ENCODE measurements at places on chromosomes 6 and 20. TPM values are rescaled to one million over a fixed set of nuclear protein-coding genes. Genes with fewer than 3 reads are reported as not detected.

GRCh38 chr6:21596145-21596948 is 2.8 kb downstream of the SOX4 start:
- H3K27ac ChIP-seq = peak overlapping the region; percentile 90
- no peaks in the 10 kb centered on the region for H3K27me3 ChIP-seq
- DNase-seq = peak; percentile 50
- peaks cover 4% of the 10 kb centered on the region for H3K4me1 ChIP-seq
- peak overlapping the region; percentile 84 for H3K4me3 ChIP-seq

DNA sequence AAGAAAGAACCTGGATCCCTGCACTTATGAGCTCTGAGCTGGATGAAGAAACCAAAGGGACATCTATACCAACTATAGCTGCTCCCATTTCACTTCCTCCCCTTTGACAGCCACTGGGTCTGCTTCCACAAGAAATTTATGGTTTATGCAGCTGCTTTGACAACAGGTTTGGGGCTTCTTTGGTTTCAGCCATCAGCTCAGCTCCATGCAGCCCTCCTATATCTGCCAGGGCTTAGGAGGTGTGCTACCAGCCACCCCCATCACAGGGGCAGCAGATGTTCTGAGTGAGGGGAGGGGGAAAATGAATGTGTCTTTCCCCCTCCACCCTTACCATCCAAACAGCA is 29.2 kb upstream of the PKHD1 start:
- no peaks in the 10 kb centered on the region for H3K27me3 ChIP-seq
- DNase-seq = no peak
- no peak overlapping the region for H3K4me3 ChIP-seq
- no peak overlapping the region for H3K27ac ChIP-seq

DNA sequence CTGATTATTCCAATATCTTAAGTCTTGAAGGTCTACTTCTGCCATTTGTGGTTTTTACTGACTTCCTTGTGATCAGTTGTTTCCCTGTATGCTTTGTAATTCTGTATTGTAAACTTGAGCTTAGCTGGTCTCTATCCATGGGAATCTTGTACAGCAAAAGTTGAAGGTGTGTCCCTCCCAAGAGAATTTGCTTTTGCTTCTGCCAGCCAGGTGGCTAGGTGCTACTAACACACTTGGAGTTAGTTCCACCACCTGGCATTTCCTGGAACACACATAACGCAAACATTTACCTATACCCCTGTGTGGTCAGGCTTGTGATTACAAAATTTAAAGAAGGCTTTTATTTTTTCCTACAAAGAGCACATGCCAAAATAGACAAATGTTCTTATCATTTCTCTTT is 141.2 kb downstream of the GRM4 start:
- H3K4me3 ChIP-seq = no peak overlapping the region
- no peaks in the 10 kb centered on the region for H3K4me1 ChIP-seq
- no peak for DNase-seq
- no peak overlapping the region for H3K27ac ChIP-seq
- peaks cover 40% of the 10 kb centered on the region for H3K27me3 ChIP-seq
- no peaks in the 10 kb centered on the region for H3K36me3 ChIP-seq

- H3K27ac ChIP-seq = no peak overlapping the region
- H3K36me3 ChIP-seq = no peaks in the 10 kb centered on the region
- DNase-seq = no peak
These were observed 45.2 kb upstream of the OSTM1 start for GRCh38 chr6:108119769-108120141.

Gene GTPBP2
- 34.2 TPM for total RNA-seq

Gene GLO1
- 111 TPM for total RNA-seq

GRCh38 chr6:104633125-104633524 is 226.6 kb downstream of the HACE1 start:
- DNase-seq = no peak
- no peak overlapping the region for H3K4me3 ChIP-seq
- no peaks in the 10 kb centered on the region for H3K27me3 ChIP-seq
- no peak overlapping the region for H3K27ac ChIP-seq
- H3K4me1 ChIP-seq = no peaks in the 10 kb centered on the region

DNA sequence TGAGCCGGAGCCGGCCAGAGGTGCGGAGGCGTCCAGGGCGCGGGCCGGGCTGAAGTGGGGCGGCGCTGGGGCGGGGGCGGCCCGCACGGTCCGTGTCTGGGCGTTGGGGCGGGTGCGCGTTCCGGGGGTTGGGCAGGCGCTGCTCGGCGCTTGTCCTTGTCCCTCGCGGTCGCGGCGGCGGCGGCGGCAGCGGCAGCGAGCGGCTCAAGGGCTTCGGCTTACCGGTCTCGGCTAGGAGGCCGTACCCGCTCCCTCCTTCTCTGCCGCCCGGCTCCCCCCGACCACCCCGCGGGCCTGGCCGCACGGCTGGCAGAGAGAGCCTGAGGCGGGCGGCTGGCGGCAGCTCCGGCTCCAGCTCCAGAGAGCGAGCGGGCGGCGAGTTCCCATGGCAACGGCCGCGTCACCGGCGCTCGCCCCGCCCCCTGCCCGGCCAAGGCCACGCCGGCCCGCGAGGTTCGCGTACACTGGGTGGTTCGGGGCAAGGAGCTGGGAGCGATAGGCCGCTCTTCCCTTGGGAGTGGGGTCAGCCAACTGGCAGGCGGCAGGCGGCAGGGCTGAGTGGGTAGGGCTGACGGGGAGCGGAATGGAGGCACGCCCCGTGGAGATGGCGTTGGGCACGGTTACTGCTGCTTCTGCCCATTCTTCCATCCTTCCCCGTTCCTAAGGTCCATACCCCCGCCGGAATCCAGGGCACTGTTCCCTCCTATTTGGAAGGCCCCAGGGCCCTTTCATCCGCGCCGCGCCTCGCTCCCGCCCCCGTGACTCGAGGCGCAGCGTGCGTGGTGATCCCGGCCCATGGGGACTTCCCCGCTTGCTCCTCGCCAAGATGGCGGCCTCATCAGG is at the start of gene LRRC73:
LRRC73 (minus strand) TSS at position 363 of the 843 bp plus-strand sequence. CDS start 561 bp downstream, outside the sequence.
- no peaks in the 10 kb centered on the region for H3K27me3 ChIP-seq
- H3K4me3 ChIP-seq = peak within 1 kb of the TSS; percentile 78
- peaks cover 4% of the 10 kb centered on the region for H3K4me1 ChIP-seq
- H3K27ac ChIP-seq = peak within 1 kb of the TSS; percentile 37
- peaks cover 38% of the 10 kb centered on the region for H3K36me3 ChIP-seq
- peak; percentile 68 for DNase-seq

Gene EFCAB8
- not detected for total RNA-seq
